SW 1271 (cell line): ENCODE measurements at places on chromosomes 5 and 9.

- DNase-seq: no peak
Observed at GRCh38 chr9:73459817-73460216, 308.2 kb downstream of the ANXA1 start.

DNA sequence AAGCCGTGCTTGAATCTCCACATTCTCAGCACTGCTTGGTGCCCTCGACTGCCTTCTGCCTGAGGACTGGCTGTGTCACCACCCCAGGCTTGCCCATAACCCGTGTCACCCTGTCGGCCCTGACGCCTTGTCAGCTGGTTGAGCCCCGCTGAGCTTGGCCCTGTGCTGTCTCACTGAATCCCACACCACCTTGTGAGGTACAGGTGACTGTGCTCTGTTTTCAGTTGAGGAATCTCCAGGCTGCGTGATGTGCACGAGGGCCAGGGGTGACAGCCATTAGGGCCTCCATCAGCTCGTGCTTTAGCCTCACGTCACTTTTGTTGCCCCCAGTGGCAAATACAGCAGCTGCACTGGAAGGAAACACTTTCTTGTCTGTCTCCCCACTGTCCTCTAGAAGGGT is 90.7 kb downstream of the CACNA1B start:
- DNase-seq: no peak

- no peak for DNase-seq
Observed at GRCh38 chr5:72488756-72489155, 18.5 kb downstream of the ZNF366 start.

DNA sequence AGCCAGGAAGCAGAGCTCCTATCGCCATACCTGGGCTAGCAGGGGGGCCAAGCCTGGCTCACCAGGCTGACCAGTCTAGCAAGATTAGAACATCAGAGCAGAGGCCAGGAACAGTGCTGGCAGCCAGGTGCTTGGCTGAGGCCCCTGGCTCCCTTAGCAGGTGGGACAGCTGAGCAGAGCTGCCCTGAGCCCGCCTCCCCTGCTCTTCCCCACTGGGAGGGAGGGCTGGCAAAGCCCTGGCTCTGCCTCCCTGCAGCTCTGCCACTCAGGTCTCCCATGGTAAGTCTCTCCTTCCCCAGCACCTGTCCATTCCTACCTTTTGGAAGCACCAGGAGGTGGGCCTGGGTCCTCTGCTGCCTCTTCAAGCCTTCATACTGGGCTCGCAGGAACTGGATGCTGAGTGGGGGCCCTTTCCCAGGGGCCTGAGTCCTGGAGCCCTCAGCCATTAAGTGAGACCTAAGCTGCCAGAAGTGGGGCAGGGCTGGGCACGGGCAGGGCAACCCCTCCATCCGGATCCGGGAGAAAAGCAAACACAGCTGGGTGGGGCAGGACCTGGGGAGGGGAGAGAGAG is 803 bp downstream of the C9orf152 start:
- DNase-seq: no peak

GRCh38 chr5:118548761-118549720 is 439.3 kb downstream of the DTWD2 start:
- no peak for DNase-seq

DNA sequence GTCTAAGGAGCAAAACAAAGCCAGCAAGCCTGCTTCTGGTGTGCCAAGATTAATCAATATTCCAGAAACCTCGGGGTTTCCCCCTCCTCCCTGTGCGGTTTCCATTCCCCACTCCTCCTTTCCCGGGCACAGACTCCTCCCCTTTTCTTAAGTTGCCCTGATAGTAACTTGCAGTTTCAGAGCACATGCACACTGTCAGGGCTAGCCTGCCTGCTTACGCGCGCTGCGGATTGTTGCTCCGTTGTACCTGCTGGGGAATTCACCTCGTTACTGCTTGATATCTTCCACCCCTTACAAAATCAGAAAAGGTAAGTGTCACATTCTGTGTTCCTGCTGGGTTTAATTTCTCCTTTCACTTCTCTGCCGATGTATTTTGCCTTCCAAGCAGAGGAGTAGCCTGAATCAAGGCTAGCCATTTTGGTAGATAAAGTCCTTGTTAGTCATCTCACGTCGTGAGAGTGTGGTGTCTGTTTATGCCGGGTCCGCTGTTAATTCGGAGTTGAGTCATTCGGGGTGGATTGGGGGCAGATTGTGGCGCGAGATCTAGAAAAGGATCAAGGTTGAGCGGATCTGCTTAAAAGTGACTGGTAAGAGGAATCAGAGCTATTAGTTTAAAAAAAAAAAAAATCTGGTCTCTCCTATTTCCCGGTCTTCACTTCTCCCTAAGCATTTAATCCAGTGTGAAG is at the start of gene SLC1A3:
SLC1A3 (plus strand) TSS at position 179 of the 686 bp plus-strand sequence. CDS start 1,818 bp downstream, outside the sequence.
- DNase-seq: no peak
